RCC 7860 (cell line): ENCODE measurements at places on chromosomes 3 and 15.

GRCh38 chr3:101259485-101260341, 60.7 kb downstream of the IMPG2 start:
- no peak for DNase-seq

- DNase-seq: peak; percentile 62
Measured at GRCh38 chr3:71478568-71478967, 105.0 kb downstream of the FOXP1 start.

GRCh38 chr3:13831386-13831996, 48.4 kb downstream of the WNT7A start:
- DNase-seq: no peak

DNA sequence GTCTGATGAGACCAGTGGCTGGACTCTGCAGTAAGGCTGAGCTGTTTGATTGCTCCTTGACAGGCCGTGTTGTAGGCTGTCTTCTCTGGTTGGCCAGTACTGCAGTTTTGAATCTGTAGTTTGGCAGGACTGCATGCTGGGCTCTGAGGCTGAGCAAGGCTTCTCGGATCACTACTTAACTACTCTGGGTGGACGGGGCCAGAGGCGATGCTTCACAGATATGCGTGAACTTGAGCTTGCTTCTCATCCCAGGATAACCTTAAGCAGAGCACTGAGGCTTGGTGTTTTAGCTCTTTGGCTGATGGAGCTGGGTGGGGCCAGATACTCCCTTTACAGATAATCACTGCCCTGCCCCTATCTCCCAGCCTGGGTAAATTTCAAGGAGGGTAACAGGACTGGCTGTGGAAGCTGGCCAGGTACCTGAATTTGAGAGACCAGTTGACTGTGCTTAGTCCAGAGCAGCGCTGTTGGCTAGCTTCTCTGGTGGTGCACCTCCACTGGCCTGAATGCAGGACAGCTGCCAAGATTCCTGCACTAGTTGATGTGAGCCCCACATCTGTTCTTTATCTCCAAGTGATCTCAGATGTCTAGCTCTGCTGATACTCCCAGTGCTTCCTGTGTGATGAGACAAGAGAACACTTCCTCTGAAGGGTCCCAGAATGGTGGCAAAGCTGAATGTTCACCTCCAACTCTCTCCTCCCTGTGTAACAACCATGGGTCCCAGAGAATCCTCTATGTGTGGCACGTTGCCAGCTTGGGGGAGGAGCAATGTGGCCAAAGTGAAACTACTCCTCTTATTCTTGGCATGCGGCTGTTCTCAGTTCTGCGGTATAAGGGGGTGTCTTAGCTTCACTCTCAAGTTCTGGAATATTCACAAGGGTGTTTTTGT, 37.9 kb downstream of the RPL39L start:
- no peak for DNase-seq

DNA sequence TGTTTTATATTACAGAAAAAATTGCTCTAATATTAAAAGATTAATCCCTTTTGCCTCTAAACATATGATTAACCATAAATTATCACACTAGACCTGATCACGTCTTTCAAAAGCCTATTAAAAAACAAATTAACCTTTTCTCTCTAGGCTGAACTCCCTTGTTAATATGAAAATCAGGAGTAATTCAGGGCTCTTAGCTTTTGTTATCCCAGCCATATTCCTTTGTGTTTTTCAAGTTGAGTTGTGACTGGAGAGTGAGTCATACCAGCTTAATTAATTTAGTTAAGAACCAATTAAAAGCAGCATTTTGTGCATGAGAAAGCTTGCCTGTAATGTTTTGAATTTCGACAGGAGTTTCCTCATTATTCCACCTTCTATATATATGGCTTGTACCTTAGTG, 385.8 kb downstream of the VGLL3 start:
- DNase-seq: no peak

DNA sequence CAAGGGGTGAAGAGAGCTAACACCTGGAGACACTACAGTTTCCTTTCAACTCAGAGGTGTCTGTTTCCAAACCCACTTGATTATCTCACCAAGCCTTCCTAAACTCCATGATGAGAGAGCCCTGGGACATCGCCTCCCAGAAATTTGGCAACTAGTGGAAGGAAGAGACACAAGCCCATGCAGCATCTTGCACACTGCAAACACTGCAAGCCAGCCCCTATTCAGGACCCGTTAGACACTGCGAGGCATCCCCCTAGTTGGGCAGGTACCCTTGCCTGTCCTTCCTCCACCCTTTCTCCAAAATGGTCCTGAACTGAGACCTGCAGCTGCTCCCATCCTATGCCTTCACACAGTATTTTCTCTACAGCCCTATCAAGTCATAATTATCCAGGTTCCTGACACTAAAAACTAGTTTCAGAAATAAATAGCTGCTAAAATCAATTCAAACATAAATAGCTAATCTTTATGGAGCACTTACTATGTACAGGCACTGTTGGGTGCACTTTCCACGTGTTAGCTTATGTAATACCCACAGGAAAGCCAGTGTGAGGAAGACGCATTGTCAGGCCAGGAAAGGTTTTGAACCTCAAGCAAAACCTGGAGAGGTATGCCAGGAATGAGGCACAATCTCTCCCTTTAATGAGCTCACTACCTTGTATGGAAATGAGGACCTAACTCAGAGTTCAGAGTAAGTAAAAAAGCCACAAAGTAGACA, 2.8 kb downstream of the MAGI1 start:
- no peak for DNase-seq

DNA sequence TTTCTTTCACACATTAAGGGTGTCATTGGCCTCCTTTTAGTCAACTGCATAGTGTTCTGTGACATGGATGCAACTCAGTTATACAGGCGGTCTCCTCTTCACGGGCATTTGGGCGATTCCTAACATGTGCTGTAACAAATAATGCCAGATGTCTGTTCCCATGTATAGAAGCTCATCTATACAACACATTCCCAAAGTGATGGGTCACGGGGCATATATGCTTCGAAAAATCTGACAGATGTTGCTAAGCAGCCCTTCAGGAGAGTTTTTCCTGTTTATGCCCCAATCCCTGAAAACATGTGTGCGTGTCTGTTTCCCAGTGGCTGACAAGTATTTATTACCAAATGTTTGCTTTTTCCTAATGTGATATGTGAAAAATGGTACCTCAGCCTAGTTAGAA, 25.8 kb downstream of the LRRK1 start:
- DNase-seq: no peak

DNA sequence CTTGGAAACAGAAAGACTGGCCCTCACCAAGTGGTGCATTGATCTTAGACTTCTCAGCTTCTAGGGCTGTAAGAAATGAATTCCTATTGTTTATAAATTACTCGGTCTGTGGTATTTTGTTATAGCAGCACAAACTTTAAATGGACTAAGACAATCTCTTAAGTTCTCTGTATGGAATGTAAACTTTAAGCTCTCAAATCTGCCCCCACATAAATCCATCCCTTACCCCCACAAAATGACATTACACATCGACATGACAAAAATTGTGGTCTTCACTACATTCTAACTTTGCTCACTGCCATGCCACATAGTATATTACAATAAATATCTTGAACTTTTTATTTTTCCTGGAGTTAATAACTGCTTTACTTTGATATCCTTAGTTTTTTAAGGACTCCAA, 121.3 kb downstream of the MYLK start:
- no peak for DNase-seq

GRCh38 chr3:131503320-131503635, 507 bp upstream of the MRPL3 start:
- DNase-seq: no peak

GRCh38 chr3:72957297-72957696, 39.3 kb upstream of the PPP4R2 start:
- no peak for DNase-seq

- no peak for DNase-seq
Measured at GRCh38 chr15:78197632-78198031, 36.7 kb downstream of the ACSBG1 start.

DNA sequence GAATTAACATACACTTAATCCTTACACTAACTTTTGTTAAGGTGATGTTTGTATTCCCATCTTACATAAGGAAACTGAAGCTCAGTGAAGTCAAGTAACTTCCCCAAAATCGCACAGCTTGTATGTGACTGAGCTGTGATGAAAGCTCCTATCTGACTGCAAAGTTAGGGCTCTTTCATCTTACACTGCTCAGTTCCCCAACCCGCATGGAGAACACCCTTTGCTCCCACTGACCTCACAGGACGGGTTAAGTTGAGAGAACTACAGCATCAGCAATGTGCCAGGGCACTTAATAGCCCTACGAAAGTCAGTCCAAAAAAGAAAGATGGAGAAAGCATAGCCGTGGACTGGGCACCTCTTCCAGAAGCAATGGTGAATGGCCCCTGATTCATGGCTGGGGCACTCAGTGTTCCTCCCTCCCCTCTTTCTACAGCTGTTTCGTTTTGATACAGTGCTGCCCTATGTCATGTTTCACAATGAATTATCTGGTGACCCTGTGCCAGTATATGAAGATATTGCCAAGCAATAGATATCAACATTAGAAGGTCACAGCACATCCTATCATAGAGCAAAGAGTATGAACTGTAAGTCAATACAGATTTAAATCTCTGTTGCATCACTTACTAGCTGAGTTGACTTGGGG, 38.0 kb downstream of the CADPS start:
- DNase-seq: no peak

- no peak for DNase-seq
Measured at GRCh38 chr15:65092911-65093792, 16.6 kb downstream of the KBTBD13 start.
